Heart right ventricle (tissue), 16 donors: ENCODE measurements at places on chromosomes 6 and 20.

DNA sequence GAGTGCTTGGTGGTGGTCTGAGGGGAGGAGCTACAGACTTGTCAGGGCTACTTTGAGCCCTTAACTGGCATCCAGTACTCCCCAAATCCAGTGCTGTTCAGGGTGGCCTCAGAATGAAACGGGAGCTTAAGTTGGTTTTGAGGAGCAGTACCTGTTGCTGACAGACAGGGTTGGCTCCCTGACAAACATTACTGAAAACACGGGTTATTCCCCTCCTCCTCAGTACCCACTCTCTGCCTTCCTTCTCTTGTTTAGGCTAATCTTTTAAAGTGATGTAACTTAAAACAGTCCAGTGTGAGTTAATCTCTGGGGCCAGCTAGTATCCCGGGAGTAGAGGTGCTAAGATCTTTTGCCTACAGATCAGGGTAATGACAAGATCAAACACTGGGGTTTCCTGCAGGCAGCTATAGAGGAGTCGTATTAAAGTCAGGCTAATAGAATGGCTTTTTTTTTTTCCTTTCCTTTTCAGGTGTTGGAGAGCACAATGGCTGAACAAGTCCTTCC, 3.7 kb downstream of the TNFAIP3 start:
- no peak for DNase-seq

DNA sequence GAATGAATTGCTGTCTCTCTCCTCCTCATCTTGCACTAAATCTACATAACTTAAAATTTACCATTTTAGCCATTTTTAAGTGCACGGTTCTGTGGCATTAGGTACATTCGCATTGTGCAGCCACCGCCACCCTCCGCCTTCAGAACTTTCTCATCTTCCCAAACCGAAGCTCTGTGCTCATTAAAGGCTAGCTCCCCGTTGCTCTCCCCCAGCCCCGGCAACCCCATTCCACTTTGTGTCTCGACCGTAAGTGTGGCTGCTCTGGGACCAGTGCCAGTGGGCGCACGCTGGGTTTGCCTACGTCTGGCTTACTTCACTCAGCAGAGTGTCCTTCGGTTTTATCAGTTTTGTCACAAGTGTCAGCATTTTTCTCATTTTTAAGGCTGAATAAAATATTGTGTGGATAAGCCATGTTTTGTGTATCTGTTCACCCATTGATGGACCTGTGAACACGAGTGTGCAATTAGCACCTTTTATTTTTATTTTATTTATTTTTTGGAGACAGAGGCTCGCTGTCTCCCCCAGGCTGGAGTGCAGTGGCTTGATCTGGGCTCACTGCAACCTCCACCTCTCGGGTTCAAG, 16.8 kb downstream of the SLC17A9 start:
- DNase-seq, result no peak

GRCh38 chr6:47135772-47136171, 93.6 kb upstream of the ADGRF1 start:
- no peak for DNase-seq

GRCh38 chr6:74269600-74269858, 573.5 kb downstream of the CD109 start:
- no peak for DNase-seq

- no peak for DNase-seq
Measured at GRCh38 chr20:44959638-44960102, 527 bp downstream of the TOMM34 start.

GRCh38 chr6:138454981-138455706, 44.1 kb downstream of the NHSL1 start:
- DNase-seq, result peak; percentile 24

DNA sequence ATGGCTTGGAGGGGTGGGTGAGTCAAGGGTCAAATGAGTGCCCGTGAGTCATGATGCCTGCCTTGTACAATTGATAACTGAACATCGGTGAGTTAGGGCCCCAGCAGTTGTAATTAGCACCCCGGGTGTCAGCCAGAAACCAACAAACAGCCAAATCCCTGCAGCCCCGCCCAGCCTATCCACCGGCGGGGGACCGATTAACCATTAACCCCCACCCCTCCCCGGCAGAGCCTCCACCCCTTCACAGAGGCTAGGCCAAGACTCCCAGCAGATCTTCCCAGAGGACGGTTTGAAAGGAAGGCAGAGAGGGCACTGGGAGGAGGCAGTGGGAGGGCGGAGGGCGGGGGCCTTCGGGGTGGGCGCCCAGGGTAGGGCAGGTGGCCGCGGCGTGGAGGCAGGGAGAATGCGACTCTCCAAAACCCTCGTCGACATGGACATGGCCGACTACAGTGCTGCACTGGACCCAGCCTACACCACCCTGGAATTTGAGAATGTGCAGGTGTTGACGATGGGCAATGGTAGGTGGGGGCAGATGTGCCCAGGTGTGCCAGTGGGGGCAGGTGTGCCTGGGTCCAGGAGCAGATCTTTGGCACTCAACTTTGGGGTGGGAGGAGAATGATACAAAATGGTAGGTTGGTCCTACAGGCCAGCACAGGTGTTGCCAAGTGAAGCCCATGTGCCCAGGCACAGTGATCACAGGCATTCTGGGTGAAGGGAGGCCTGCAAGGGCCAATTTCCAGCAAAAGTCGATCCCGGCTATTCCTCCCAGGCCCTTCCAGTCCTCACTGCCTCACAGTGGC, 45.7 kb downstream of the HNF4A start:
- DNase-seq, result no peak

DNA sequence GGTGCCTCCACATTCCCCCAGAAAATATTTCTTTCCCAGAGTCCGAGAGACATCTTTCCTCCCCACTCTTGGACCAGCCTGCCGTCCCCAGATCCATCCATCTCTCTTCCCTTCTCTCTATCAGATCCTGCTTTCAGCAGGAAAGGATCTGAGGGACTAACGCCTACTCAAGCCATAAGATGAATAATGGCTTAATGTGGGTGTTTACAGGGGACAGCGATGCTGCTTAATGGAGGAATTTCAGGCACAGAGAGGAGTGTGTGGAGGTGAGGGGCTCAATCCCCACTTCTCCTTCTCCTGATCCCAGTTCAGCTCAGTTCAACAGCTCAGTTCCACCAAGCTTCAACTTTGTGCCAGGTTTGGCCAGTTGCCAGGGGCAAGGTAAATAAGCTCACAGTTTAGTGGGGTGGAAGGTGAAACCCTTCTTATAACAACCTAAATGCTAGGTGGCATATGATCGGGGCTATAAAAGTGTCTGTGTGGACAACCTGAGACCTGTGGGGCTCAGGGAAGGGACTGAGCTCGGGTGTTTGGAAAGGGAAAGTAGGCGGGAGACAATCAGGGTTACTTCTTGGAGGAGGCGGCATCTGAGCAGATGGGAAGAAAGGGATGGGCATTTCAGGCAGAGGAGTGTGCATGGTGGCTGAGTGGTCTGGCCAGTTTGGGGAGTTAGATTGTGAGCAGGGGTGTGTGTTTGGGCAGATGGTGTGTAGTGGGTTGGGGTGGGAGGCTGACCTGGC, 55.8 kb downstream of the CDH22 start:
- DNase-seq, result no peak

DNA sequence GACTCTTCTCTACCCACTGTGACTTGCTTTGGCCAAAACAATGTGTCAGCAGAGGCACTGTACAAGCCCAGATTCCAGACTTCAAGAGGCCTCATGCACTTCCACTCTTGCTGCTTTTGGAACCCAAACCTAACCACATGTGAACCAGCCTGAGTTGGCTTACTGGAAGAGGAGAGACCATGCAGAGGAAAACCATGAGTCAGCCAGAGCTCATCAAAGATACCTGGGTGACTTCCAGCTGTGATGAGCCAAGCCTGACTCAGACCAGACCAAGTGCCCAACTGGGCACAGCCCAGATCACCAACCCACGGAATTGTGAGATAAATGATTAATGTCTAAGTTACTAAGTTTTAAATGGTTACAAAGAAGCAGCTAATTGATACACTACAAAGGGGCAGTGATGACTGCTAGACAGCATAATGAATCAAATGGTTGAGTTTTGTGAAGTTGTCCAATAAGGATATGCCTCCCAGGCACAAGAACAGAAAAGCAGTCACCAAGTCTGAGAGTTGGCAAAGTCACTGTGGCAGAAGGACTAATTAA, 16.2 kb upstream of the BEND6 start:
- DNase-seq, result no peak

DNA sequence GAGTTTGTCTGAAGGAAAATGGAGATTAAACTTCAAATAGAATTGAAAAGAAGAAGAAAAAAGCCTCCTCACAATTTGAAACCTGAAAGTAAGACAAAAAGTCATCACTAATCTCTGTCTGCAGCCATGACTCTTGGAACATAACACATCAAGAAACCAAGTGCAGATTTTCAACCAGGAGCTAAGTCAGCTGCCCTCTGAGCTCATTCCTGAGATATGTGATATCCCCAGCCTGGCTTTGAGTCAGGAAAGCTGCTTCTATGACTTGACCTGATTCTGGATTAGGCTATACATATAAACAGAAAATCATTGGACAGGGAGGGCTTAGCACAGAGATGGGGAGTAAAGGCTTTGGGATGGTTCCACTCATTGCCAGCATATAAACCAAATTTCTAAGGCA, 891.4 kb downstream of the TFAP2A start:
- DNase-seq, result no peak

DNA sequence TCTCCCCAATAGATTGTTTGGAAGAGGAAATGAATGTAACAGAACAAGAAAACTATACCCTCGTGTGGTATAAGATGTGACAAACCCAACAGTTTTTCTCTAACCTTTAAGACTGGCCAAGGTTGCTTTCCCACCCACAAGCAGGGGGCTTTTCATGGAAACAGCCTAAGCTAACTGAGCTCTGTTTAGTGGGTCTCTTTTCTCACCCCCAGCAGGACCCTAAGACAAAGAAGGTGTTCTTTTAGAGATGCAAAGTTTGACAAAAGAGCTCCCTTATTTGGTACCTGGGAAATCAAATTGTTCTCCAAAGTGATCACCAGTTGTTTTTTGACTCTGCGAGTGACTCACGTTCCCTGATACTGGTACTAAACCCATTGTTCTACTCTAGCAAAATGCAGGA, 59.1 kb downstream of the MBOAT1 start:
- no peak for DNase-seq

DNA sequence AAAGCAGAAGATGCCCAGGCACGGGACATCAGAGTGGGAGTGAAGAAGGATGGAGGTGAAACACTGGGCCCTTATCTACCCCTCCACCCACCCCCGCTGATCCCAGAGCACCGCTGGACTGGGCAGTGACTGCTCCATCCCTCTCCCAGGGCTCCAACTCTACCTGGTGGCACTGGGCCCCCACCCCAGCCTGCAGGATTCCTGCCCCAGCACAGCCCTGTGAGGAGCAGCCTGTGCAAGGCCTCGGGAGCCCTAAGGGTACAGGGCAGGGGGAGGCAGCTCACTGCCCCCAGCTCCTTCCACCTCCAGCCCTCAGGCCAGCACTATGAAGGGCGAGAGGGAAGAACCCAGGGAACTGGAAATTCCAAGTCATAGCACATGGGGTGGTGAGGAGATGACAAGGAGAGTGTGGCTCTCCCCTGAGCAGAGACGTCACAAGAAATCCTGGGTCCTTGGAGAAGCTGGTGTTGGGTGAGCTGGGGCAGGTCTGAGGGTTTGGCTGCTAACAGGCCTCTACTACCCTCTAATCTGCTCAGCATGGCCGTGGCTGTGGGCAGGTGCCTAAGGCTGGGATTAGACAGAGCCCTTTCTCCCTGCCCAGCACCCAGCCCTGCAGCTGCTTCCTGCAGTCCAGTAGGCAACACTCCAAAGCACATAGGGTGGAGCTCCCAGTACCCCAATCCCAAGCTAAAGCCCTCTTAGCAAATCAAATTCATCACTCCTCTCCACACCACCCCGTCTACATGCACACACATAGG, 3.5 kb downstream of the CST3 start:
- no peak for DNase-seq

GRCh38 chr6:36350681-36351571, 14.2 kb upstream of the BNIP5 start:
- no peak for DNase-seq

DNA sequence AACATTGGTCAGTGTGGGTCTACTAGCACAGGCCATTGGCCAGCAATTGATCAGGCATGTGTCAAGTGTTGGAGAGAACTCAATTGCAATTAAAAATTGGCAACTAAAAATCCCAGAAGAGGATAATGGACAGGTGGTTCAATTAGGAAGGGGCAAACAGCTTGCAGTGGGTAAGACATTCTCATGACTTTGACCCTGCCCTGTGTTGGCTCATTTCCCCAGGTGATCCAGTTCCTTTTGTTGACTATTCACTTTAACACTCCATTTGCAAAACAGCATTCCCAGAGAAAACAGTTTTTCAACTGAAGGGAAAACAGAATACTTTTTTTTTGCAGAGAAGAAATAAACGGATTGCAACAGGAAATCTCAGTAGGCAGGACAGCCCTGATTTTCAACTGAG, 28.9 kb upstream of the SCGN start:
- DNase-seq, result no peak

DNA sequence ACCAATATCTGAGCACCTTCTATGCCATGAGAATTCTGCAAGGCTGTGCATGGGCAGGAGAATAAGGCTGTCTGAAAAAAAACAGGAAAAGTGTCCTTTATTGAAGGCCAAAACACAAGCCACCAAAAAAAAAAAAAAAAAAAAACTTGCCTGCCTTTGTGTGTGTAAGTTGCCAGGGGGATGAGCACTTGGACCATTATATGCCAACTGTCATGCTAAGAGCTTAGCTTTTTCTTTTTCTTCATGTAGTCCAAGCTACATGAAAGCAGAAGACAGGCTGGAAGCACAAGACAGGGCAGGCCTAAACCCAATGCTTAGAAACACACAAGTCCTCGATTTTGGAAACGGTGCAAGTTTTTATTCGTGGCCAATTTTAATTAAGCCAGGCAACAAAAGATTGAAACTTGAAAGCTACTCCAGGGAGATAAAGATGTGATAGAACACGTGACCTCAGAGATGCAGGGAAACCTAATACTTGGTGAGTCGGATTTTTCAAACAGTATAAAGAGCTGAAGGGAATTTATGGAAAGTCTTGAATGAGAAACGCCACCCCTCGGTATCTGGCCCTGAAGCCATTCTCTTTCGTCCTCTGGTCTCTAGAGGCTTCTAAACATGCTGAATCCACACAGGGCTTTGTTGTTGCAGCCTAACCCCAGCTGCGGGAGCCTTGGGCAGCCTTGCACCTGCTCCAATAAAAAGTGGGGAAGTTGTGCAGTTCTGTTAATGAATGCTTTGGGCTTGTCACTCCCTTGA, 8.6 kb downstream of the BMP7 start:
- DNase-seq, result no peak

DNA sequence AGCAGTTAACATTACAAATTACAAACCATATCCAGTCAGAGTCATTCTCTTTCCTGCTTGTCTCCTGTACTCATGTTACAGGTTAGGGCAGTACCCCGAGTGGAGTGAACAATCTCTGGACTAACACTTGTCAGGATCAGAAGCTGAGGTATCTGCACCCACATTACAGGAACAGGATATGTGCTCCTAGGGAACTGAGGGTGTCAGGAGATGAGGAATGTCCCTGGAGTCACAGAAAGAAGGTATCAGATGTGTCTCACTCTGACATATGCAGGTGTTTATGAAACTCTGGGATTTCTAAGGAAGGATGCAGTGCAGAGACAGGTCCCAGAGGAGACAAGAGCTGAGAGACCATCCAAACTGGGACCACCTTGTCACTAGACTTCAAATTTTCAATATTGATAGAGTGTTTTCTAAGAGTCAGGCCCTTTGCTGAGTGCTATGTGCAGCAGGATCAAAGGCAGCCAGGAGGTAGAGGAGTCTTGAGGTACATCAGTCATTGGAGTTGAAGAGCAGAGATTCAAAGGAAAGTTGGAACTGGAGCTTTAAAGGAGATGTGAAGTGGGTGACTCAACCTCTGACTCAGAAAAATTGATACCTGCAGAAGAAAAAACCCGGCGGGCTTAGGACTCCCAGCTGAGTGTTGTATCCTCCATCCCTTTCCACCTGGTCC, 12.6 kb downstream of the HLA-DPB1 start:
- DNase-seq, result no peak

- DNase-seq, result peak; percentile 7
Measured at GRCh38 chr6:152948150-152948768, 34.6 kb downstream of the FBXO5 start.

- no peak for DNase-seq
Measured at GRCh38 chr20:5559945-5560344, 190.3 kb upstream of the SHLD1 start.
